ENCODE measurements at places on chromosomes 5 and 9.
A peak's percentile ranks its signal among the peaks of the same experiment; 100 is the strongest.

- no peak for DNase-seq
Measured at GRCh38 chr9:37921168-37921510, 17.2 kb upstream of the SLC25A51 start.

- no peak for DNase-seq
Measured at GRCh38 chr5:8561854-8562253, 692.9 kb downstream of the MTRR start.

- peak; percentile 57 for DNase-seq
Measured at GRCh38 chr9:83024506-83025125, 38.3 kb downstream of the RASEF start.

DNA sequence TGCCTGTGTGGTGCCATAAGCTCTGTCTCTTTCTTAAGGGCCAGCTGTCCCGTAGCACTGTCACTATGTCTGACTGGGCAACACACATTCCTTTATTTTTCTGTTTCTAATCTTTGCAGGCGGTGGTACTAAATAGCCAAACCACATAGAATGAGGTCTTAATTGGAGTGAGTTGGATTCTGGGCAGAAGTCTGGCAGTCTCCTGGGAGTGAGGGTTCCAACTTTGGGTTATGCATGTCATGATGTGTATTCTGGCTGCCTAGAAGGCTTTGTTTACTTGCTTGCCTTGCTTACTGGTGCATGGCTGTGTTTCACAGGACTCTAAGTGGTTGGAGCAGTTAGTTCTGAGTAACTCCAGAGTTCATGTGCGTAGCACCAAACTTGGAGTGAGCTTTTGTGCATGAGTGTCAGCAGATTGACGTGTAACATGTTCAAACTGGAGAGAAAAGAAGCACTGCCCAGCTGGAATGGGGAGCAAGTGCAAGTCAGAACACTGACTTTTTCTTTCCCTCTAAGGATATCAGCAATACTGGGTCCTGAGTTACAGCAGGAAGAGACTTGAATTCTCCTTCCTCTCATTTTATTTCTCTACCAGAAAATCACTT, 185.8 kb downstream of the PCSK1 start:
- peak; percentile 76 for DNase-seq

GRCh38 chr9:87271696-87272477, 225.8 kb upstream of the DAPK1 start:
- DNase-seq: peak; percentile 53

GRCh38 chr5:127002390-127002789, 28.0 kb downstream of the MARCHF3 start:
- DNase-seq: no peak

DNA sequence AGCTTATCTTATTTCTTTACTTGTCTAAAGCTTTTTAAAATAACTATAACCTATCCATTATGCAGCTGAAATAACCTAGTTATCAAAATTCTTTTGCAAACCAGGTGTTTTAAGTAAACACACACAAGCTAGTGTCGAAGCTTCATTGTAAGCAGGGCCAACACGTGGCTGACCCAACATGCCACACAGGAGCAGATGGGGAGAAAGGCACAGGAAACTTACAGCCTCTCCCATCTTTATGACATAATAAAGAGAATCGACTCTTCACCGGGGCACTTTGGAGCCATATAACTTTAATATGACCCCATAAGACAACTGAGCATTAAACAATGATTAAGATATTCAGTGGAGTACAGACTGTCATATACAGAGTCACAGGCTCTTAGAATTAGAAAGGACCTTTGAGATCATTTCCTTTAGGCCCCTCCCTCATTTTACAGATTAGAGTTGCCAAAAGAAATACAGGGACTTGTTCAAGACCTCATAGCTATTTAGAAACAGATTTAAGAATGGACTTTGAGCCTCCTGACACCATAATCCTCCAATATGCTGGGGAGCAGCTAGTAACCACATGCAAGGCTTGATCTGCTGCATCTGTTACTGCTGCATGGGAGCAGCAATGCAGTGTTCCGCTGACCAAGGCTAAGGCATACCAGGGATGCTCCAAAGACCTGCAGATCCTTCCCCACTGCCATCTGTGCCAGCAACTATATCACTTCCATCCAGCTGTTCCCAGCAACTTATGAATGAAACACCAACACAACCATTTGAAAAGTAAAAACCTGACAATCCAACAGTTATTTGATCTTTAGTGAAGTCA, 75.4 kb downstream of the RASEF start:
- DNase-seq: no peak

- no peak for DNase-seq
Measured at GRCh38 chr5:88404405-88404804, 135.8 kb upstream of the TMEM161B start.

DNA sequence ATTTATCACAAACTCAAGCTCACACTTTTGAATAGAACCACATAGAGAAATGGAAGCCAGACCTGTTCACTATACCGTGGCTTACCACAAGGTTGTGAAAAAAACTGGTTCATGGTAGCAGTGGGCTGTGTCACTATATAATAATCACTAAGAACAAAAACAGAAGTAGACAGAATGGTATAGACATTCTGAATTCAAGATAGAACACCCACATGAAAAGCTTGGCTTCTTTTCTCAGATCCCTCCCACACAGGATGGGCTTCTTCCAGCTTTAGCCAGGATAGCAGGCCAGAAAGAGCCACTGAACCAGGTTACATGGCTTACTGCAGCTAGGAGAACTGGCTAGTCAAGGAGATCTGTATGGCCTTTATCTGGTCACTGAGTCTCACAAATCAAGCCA, 6.1 kb upstream of the NRG2 start:
- DNase-seq: no peak

- no peak for DNase-seq
Measured at GRCh38 chr5:2866662-2867372, 115.3 kb upstream of the IRX2 start.

- DNase-seq: no peak
Measured at GRCh38 chr9:21811914-21812313, 9.5 kb downstream of the MTAP start.

Measured in fibroblast of skin of back (primary cell).